Brain pericyte (primary cell): ENCODE measurements at places on chromosomes 7 and 10.

DNA sequence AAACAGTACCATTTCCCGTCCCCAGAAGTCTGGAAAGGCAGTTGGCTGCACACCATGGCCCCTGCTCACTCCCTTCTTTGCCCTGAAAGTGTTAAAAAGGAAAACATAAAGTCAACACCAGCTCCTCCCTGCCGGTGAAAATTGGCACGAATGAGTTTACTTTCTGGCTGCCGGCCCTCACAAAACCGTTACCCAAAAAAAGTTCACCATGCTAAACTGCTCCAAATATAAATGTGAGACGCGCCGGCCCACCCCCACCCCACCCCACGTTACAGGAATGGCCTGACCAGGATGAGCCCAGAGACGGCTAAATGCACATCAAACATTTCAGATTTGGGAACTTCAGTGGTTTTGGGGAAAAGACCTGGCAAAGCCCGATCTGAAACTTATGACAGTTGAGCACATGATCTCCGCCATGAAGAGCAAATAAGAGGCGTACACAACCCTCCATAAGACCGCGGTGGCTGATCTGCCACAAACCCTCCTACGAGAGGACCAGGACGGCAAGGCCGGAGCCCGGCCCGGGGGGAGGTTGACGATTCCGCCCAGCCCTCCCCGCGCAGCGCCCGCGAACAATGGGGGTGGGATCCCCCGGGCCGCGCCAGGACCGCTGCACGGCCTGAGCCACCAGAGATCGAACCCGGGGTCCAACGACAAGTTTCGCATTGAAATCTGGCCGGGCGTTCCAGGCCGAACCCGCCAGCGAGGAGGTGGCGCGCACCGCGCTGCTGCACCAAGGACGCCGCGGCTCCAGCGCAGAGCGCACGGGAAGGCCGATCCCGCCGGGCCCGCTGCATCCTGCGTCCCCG lies 952 bp downstream of the DIP2C start:
- no peak for DNase-seq

- DNase-seq, result no peak
These were observed 6.5 kb upstream of the LEP start for GRCh38 chr7:128234476-128235026.

DNA sequence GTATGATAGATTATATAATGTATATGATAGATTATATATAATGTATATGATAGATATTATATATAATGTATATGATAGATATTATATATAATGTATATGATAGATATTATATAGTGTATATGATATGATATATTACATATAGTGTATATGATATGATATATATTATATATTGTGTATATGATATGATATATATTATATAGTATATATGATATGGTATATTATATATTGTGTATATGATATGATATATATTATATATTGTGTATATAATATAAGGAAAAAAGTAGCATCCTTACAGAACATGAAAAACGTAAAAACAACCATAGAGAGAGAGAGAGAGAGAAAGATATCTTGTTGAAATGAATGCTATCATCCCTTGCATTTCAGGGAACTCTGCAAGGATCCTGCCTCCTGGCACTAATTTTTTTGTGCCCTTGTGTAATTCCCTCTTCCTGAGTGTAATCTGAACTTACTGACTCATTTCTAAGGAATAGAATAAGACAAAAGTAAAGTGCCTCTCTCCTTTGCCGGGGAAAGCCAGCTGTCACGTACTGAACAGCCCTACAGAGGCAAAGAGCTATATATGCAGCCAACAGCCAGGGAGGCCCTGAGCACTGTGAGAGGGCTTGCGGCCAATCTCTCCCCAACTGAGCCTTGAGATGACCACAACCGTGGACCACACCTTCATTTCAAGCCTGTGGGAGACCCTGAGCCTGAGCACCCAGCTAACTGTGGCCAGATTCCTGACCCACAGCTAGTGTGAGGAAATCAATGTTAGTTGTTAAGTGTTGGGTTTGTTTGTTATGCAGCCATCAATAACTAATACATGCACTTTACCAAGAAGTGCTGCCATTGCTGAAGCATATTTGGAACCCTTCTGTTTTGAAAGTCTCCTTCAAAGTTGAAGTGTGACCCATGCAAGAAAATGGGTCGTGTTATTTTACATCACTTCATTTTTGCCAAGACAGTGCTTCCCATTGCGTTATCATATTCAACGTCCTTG lies 61.1 kb upstream of the EZH2 start:
- DNase-seq, result no peak

DNA sequence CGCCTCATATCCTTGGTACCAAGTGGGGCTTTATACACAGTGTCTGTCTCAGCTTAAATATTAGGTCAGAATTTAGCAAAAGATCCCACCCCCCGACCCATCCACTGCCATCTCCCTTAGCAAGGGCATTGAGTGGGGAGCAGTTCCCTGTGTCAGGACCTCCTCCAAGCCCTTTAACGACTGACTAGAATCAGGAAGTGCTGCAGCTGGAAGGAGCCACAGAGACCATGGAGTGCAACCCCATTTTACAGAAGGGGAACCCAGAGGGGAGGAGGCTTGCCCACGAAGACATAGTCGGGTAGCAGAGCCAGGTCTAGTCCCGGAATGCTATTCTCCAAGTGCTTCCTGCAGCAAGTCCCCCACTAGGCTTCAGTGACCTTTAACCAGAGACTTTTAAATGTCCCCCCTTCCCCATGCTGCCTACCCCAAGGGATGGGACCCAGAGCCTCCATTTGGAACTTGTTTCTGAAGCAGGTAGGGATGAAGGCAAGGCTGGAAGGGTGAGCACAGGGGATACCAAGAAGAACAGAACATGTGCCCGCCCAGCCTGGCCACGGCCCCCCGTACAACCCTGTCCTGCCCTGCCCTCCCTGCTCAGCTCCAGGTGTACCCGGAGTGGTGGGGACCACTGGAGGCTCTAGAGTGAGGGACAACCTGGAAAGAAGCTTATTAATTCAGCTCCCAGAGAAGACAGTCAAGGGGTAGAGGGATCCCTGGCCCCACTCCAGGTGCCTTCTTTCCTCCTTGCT lies 41.3 kb downstream of the C10orf105 start:
- no peak for DNase-seq

DNA sequence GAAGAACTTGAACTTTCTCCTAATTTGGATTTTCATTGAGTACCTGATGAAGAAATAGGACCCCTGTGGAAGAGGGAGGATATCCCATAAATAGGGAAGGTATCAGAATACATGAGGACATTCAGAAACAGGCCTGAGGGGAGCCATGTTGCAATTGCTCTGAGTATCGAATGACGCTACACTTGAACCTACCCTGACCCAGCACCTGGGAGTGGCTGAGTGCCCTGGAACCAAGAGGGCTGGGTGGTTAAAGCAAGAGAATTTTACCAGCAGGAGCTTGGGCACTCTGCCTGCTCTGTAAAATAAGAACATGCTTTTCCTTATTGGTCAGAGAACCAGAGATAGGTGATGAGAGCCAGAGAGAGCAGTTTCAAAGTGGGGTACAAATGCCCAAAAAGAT lies 7.2 kb downstream of the NEUROD6 start:
- no peak for DNase-seq

GRCh38 chr7:31935124-31936054 lies 134.8 kb downstream of the PDE1C start:
- DNase-seq, result no peak

DNA sequence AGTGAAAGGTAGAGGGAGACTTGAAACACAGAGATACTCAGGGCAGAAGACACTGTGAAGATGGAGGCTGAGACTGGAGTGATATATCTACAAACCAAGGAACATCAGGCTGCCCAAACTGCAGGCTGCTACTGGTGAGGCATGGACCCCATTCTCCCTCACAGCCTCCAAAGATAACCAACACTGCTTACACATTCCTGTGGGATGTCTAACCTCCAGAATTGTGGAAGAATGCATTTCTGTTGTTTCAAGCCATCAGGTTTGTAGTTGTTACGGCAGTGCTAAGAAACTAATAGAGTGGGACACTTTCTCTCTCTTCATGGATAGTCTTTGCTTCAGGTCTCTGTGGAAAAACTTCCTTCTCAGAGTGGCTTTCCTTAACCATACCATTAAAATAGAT lies 182.6 kb upstream of the TMEM106B start:
- DNase-seq, result no peak

GRCh38 chr10:128203028-128203427 lies 76.8 kb upstream of the MKI67 start:
- DNase-seq, result no peak

DNA sequence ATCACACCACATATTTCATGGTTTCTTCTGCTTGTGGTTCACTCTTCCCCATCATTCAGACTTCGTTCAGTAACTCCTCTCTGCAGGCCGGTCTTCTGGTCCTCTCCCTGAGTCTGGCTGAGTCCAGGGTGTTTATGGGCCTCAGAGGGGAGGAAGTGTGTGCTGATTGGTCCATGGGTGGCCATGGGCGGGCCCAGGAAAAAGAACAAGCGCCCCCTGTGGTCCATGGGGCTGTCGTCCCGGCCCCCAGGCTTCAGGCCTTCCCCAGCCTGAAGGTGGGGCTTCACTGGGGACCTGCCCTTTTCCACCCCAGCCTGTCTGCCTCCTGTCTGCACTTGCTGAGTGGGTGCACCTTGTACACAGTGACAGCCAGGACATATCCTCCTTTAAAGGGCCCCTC lies 123.7 kb downstream of the VIPR2 start:
- DNase-seq, result no peak
